ENCODE measurements at places on chromosomes 11 and 22.

DNA sequence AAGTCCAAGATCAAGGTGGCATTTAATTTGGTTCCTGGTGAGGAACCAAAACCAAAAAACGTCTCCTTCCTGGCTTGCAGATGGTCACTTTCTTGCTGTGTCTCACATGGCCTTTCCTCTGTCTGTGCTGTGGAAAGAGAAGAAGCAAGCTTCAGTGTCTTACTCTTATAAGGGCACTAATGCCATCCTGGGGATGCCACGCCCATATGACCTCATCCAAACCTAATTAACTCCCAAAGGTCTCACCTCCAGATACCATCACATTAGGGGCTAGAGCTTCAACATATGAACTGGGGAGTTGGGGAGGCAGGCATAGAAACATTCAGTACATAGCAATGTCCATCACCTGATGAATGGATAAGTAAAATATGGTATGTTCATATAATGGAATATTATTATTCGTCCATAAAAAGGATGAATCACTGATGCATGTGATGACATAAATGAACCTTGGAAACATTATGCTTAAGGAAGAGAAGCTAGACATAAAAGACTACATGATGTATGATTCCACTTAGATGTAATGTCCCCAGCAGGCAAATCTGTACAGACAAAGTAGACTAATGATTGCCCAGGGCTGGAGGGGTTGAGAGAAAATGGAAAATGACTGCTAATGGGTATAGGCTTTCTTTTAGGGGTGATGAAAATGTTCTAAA is 78.6 kb upstream of the B3GNT6 start:
- DNase-seq, result no peak

DNA sequence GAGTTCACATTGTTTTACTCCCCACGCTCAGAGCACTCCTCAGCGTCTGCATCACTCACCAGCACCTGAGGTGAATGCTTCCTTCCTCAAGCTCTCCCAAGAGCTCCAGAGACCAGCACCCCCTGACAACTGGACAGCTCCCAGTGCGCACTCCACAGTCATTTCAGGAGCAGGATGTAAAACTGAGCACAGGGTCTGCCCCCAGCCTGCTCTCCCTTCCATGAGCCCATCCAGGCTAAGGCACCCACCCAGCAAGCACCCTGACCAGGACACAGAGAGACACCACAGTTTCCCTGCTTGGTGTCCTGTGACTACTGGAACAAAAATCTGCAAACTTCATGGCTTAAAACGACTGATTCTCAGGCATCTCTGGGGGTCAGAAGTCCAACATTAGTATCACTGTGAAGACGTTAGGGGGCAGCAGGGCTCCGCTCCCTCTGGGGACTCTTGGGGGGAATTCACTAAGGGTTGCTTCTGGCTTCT is 3.3 kb downstream of the SCGB1D2 start:
- no peak for DNase-seq

GRCh38 chr22:40636380-40637182 is at the start of gene MRTFA:
Gene MRTFA (minus strand): TSS chr22:40636719.
- DNase-seq, result peak; percentile 99

GRCh38 chr11:64759722-64760719 is at the start of gene PYGM:
Gene PYGM (minus strand): TSS chr11:64759974. CDS start chr11:64759898, 76 bp downstream.
- DNase-seq, result no peak

- DNase-seq, result peak; percentile 69
These were observed 649.7 kb downstream of the METTL15 start for GRCh38 chr11:28757725-28758515.

- peak; percentile 15 for DNase-seq
These were observed 29.8 kb downstream of the ZC3H12C start for GRCh38 chr11:110123003-110123402.

DNA sequence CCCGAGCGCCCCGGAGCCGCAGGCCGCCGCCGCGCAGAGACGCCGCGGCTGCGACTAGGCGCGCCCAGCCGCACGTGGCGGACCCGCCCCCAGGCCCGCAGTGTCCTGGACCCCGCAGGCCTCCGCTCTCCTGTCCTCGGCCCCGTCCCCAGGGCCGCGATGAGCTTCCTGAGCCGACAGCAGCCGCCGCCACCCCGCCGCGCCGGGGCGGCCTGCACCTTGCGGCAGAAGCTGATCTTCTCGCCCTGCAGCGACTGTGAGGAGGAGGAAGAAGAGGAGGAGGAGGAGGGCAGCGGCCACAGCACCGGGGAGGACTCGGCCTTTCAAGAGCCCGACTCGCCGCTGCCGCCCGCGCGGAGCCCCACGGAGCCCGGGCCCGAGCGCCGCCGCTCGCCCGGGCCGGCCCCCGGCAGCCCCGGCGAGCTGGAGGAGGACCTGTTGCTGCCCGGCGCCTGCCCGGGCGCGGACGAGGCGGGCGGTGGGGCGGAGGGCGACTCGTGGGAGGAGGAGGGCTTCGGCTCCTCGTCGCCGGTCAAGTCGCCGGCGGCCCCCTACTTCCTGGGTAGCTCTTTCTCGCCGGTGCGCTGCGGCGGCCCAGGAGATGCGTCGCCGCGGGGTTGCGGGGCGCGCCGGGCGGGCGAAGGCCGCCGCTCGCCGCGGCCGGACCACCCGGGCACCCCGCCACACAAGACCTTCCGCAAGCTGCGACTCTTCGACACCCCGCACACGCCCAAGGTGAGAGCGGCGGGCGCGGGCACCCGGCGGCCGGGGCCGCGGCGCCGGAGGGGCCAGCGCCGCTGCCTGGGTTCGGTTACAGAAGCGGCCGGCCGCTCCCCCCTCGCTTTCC is 528 bp downstream of the WEE1 start:
- DNase-seq, result no peak

GRCh38 chr11:113314389-113315301 is at the start of gene TTC12:
Gene TTC12 (plus strand): TSS chr11:113314583. CDS start chr11:113316258, 1,675 bp downstream.
- DNase-seq, result peak; percentile 53

- DNase-seq, result no peak
These were observed 588 bp downstream of the VPS37C start for GRCh38 chr11:61160487-61161189.

GRCh38 chr11:130776061-130776419 is 140.2 kb downstream of the SNX19 start:
- DNase-seq, result no peak

GRCh38 chr11:34997952-34998528 is 81.6 kb downstream of the PDHX start:
- DNase-seq, result no peak

- peak; percentile 61 for DNase-seq
These were observed 47.9 kb downstream of the BLID start for GRCh38 chr11:122068141-122068540.

- no peak for DNase-seq
These were observed at the start of gene OR6M1 for GRCh38 chr11:123806249-123806648. Gene OR6M1 (minus strand): TSS chr11:123806349. CDS start chr11:123806349, 0 bp downstream.

DNA sequence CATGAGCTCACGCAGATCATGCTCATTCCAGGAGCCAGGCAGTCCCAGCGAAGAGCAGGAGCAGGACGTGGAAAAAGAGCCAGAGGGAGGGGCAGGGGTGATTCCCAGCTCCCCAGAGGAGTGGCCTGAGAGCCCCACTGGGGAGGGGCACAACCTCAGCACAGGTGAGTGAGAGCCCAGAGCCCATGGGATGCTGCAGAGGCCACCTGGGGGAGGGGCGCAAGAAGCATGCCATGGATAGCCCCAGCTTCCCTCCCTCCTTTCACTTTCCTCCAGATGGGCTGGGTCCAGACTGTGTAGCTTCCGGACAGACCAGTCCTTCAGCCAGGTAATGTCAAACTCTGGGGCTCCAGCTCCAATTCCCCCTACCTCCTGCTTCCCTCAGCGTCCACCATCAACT is 6.2 kb downstream of the SMTNL1 start:
- DNase-seq, result no peak

DNA sequence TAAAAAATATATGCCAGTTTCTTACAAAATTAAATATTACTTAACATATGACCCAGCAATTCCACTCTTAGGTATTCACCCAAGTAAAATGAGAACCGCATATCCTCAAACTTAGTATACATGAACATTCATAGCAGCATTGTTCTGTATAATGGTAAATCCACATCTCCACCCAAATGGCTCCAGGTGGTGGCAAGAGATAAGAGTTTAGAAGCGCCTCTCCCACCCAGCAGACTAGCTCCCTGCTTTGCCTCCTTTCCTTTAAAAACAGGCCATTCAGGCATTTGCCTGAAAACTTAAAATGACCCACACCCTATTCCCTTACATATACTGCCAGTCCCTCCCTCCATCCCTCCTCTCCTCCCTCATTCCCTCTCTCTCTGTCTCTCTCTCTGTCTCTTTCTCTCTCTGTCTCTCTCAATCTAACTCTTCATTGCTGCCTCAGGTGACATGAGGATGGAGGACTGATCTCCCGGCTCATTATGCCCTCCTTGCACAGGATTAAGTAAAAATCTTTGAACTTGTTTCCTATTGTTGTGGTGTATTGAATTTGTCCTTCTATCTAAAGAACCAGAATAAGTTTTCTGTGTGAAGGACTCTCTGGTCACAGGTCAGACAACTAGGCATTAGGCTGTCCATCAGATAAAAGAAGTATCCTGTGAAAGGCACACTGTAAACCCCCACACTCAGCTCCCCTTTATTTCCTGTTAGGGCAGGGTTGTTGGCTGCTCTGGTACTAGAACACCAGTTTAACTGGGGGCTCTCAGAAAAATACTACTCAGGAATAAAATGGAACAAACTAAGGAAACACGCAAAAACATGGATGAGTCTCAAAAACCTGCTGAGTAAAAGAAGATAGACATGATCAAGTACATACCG is 48.3 kb downstream of the RRP8 start:
- DNase-seq, result no peak

GRCh38 chr11:91972665-91973266 is 251.9 kb upstream of the FAT3 start:
- DNase-seq, result no peak

- no peak for DNase-seq
These were observed 4.0 kb downstream of the OR51E1 start for GRCh38 chr11:4647766-4648165.

- DNase-seq, result no peak
These were observed 1.5 kb downstream of the SLC43A1 start for GRCh38 chr11:57513911-57514537.

- no peak for DNase-seq
These were observed 328.2 kb upstream of the NCAM1 start for GRCh38 chr11:112632866-112633505.

GRCh38 chr11:16117989-16118756 is 238.2 kb downstream of the SOX6 start:
- DNase-seq, result no peak

DNA sequence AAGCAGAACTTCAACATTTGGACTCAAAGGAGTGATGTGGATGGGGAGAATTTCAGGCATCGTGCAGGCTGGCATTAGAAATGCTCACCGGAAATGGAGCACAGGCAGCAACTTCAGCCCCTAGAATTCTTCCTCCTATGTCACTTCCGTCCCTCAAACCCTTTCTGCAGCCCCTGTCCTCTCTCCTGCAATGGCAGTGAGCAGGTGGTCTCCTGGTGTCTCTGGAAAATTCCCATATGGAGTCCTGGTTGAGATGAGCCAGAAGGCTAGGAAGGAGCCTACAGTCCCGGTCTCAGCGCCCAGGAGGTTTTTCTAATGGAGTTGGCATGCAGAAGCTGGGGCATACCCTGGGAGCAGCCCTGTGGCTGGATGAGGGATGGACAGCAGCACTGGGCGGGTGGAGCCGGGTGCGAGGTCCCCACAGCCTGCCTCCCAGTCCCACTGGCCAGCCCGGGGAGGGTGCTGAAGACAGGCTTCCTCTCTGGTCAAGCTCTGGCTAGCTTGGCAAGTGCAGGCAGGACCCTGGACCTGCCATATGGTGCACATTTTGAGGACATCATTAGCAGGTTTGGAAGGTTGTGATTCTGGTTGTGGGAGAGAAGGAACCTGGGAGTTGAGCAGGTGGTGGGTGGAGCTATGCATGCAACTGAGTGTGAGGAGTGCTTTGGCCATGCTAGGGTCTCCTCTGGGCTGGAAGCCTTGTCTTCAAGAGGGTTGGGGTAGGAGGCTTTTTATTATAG is 59.8 kb upstream of the B3GAT1 start:
- no peak for DNase-seq

- no peak for DNase-seq
These were observed 75.3 kb upstream of the PHOX2A start for GRCh38 chr11:72319261-72319660.

DNA sequence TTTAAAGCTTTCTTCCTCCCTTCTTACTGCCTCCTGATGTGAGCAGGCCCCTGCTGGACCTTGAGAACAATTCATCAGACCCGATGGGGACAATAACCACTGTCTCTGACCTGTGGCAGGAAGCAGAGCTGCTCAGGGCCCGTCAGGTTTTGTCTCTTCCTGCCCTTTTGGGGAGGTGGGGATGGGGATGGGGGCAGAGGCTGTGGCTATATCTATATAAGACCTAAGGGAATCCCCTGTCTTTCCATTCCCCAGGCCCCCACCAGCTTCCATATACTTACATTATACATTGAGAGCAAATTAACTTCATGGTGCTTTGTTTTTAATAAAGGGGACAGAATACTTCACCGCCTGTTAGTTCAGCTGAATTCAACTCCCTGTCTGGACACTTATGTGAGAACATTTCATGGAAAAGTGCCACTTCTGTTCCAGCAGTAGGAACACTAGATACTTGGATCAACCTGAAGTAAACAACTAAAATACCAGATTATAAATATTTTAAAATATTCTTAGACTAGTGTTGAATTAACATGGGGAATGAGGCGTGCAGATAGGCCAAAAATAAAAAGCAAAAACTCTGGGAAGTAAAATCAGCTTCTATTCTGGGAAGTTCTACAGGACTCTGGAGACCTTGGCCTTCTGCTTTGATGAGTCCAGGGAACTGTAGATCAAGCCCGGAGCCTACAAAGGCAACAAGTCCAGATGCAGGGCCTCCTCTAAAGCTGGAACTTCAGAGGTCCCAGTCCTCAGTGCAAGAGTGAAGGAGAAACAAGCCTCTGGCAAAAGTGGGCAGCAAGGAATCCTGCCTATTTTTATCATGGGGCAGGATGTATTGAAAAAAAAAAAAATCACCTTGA is 11.1 kb downstream of the ZP1 start:
- no peak for DNase-seq

Data from fibroblast of skin of left quadriceps (primary cell).